ENCODE measurements at places on chromosomes 7 and 10.

DNA sequence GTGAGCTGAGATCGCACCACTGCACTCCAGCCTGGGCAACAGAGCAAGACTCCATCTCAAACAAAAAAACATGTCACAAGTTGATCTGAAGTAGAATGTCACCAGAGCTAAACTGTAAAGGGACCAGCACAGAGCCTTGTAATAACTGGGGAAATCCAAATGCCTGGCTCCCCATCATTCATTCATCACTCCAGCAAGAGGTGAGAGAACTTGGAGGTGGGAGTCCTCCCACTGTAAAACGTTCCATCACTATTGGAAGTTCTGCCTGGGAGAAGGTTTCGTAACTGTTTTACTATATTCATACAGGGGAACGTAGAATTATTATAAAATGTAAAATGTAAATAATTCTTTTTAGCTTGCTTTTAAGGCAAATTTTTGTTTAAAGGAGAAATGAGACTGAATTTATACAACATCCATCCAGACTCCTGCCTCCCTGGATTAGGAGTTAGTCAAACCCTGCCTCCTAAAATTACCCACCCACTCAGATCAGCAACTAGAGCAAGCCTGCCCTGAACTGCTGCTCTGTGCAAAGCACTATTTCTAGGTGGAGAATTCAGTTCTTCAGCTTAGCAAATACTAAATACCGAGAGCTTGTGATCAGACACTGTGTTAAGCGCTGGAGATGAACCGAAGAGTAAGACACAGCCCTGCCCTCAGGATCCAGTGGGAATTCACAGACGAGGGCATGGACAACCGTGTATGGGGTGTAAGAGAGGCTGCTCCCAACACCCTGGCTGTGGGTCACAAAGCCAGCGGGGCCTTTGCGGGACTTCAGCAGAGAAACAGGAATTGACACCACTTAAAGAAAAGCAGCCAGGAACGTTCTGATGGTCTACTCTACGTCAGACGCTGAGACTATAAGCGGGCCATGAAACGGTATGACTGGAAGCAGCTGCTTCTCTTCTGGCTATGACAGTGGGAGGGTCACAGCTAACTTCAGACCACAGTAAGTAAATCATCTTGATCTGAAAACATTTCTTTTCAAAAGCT, 208.3 kb downstream of the ZMYND11 start:
- no peak for DNase-seq

GRCh38 chr7:101113836-101114235, 13.1 kb upstream of the SERPINE1 start:
- DNase-seq, result no peak

DNA sequence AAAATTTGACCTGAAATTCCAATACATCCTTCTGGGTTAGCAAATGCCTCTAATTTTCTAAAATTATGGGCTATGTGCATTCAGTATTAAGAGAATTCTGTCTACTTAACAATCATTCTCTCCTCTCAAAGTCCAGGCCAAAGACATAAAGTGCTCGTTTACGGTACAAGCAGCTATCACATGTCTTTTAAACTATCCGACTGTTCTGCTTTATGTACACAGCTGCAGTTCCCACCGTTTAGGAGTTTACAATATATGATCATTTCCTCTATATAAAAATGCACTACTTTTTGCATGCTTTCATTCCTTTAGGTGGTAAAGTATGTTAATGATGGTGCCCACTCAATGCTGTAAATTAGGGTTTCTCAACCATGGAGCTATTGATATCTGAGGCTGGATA, 34.0 kb downstream of the CDK6 start:
- DNase-seq, result no peak

GRCh38 chr7:5526100-5526905, 102.7 kb upstream of the TNRC18 start:
- peak; percentile 43 for DNase-seq

- no peak for DNase-seq
These were observed 15.3 kb downstream of the CCDC7 start for GRCh38 chr10:32461203-32461602.

GRCh38 chr7:95493247-95493646, 7.5 kb downstream of the ASB4 start:
- DNase-seq, result no peak

DNA sequence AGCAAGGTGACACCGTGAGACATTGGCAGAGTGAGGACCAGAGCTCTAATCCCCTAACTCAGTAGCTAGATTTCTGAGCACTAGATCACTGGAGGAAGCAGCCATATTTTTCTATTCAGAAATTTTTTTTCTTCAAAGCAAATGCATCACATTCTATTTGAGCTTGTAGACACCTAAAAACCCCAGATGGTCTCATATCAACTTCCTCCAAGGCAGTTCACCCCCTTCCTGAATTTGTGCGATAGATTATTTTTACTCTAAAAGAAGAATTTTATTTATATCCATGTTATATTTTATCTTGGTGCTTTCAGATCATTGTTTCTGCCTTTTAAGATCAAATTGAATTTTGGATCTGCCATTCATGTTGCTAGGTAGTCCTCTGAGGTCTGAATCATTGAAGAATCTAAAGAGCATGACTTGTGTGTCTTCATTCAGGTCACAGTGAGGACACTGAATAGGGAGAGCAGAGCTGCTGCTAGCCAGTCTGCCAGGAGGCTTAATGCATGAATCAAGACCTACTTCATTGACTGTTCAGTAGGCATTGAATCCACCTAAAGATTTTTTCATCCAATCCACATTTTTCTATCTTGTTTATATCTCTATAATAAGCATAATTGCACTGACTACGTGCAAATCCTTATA, 92.9 kb upstream of the LRRTM3 start:
- no peak for DNase-seq

- no peak for DNase-seq
These were observed 7.1 kb downstream of the FGF8 start for GRCh38 chr10:101768791-101769170.

DNA sequence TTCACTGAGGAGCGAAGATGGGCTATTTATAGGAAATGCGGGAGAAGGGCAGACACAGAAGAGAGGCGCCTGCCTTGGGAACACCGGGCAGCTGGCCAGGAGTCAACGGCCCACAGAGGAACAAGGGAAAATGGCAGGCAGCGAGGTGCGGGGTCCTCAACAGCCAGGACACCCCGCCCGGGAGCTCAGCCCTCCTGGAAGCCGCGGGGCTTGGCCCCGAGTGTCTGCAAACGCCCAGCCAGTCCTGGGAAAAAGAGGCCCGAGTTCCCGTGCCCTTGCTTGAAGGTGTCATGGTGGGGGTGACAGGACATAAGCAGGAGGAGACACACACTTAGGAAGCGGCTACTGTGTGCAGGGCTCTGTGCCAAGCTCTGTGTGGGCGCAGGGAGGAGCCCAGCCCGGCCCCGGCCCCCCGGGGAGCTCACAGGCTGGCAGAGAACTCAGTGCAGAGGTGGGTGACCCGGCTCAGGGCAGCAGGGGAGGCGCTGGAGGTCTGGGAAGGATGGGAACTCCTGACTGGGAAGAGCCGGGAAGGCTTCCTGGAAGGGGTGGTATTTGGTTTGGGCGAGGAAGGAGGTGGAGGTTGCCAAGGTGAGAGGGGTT, 79.9 kb downstream of the ELFN1 start:
- DNase-seq, result no peak

DNA sequence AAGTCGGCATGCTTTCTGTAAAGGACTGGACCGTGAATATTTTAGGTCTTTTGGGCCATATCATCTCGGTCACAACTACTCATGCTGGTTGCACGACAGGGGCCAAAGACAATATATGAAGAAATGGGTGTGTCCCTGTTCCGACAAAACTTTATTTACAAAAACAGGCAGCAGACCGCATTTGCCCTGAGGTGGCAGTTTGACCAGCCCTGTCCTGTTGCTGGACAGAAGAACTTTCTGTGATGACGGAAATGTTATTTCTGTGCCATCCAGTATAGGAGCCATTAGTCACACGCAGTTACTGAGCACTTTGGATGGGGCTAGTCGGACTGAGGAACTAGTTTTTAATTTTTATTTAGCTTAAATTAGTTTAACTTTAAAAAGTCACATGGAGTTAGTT, 112.8 kb upstream of the CARD11 start:
- no peak for DNase-seq

DNA sequence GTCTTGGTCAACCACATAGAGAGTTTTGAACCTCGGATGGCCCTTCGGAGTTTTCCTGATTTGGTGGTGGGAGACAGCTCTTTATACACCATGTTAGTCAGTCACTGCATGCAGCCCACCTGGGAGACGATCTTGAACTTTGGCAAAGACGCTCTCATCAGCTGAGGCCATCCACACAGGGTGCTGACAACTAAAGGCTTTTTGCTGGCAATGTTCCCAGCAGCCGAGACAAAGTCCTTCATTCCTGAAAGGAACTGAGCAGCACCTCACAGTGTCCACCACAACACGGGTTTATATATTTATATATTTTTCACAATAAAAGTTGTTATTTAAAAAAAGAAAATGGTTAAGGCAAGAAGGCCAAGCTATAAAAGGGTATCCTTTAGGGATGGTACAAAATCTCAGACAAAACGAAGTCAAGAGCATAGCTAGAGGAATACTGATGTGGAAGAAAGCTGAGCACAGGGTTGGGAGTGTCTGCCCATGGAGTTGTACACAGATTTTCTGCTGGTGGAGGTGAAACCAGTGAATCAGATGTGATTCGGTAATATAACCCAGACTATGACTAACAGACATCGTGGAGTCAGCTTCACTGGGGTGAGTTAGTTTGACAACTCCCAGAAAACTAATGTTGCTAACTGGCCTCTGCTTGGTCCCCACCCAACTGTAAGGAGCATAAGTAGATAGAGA, 27.4 kb upstream of the CAPZA2 start:
- DNase-seq, result no peak

- no peak for DNase-seq
These were observed 20.7 kb downstream of the VSTM4 start for GRCh38 chr10:49094646-49095045.

DNA sequence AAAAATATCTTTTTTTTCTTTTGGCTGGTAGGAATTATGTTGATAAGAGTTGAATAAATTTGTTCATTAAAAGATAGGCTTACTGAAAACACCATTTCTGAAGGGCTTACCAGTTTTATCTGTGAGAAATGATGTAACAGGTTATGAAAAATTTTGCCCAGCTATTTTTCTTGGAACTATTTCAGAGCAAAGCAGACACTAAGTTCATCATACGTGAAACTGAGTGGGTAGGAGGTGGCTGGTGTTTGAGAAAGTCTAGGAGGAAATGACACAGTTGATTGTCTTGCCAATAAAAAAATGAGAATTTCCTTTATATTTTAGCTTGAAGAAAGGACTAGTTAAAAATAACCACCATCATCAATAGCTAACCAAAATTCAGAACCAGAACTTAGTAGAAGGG, 6.2 kb upstream of the MRC1 start:
- no peak for DNase-seq

DNA sequence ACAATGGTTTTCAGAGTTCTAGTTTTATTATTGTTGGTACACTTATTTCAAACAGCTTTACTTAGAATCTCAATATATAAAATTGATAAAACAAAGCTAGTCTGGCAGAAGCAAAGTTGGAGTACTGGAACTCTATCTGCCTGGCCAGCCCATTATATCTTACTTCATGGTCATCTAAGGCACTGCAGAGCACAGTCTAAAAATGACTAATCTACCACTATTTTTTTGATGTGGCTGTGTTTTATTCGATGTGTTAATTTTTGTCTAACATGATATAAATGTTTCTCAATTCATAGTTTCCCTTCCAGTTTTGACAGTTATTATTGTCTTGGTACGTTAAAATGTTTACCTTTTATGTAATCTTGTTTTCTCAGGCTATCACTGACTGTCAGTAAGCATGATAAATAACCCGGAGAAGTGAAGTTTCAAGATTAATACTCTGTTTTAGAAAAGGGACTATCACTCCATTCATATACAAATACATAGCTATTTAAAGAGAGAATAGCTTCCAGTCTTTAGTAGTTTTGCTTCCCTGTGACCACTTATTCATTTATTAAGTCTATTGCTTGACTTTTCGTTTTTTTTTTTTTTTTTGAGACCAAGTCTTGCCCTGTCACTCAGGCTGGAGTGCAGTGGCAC, 60.6 kb upstream of the CSTF2T start:
- no peak for DNase-seq

DNA sequence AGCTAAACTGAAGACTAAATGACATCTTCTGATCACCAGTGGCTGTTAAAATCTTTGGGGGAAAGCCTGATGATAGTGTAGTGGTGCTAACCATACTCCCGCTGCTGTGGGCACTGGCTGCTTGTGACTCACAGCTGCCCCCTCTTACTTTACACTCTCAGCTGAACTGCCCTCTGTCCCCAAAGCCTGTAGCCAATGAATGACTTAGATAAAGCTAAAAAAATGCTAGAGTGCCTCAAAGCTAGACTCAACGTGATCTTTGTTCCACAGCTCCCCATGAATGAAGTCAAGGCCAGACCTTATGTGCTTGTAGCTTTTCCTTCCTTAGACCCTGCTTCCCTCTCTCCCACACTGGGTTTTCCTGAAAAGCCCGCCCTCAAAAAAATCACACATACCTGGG, 6.5 kb downstream of the ZC3HAV1L start:
- no peak for DNase-seq

- DNase-seq, result no peak
These were observed 23.1 kb upstream of the HERPUD2 start for GRCh38 chr7:35718047-35718446.

GRCh38 chr7:91976743-91977142, 36.1 kb downstream of the AKAP9 start:
- no peak for DNase-seq

DNA sequence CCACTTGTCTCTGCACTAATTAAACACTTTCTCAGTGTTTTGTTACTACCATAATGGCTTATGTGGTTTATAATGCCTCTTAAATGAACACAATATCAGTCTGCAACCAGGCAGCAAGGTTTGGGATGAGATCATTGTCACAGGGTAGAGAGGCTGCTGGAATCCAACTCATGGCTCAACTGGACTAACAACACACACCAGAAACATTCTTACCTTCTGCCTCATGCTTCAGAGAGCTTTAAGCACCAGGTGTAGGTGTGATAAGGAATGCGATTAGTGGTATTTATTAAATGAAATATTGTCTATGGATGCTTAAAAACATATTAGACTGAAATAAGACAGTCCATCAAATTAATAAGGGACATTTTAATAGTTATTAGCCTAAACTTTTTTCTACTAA, 25.4 kb downstream of the PTF1A start:
- DNase-seq, result no peak

GRCh38 chr7:108181073-108181985, 51.2 kb upstream of the LAMB4 start:
- DNase-seq, result no peak

DNA sequence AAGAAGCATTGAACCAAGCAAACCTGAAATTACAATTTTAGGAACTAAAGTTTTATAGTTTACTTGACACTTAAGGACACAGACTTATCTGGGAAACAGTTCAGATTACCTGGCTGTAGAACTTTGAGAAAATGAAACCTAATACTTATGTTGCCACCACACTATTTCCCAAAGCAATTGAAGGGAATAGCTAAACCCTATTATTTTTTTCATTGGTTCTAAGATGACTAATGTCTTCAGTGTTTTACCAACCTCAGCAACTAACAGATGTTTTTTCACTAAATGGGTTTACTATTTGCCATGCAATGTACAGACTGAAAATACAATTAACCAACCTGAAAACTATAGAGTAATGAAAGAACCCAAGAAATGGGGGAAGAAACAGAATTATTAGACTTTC, 689.6 kb downstream of the SORCS1 start:
- no peak for DNase-seq

GRCh38 chr10:133309720-133310398, 1.1 kb downstream of the ZNF511 start:
- DNase-seq, result no peak
